Hematopoietic multipotent progenitor cell (in vitro differentiated cells): ENCODE measurements at places on chromosomes 2 and 18.

DNA sequence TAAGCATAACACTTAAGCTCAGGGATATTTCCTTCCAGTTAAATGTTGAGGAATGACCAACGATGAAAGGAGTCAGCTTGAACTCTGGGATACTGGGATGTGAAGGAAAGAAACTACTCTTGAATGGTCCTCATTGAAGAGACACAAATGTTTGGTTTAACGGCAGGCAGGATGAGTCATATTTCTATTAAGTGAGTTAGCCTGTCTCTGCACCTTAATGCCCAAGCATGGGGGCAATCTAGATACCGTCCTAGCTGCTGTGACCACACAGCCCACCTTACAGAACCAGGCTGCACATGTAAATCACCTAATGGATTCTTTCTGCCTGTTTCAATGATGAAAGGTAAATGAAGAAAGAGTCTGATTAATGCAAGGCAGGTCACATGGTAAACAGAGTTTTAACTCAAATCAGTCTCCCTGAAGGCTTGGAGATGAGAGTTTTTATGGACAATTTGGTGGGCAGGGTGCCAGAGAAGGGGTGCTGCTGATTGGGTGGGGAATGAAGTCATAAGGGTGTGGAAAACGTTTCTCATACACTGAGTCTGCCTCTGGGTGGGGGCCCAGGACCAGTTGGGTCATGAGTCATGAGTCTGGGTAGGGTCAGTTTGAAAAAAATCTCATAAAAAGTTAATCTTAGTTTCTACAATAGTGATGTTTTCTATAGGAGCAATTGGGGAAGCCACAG, 144.6 kb upstream of the MMADHC start:
- no peak for DNase-seq

GRCh38 chr2:54271843-54272627, 16.0 kb upstream of the TSPYL6 start:
- no peak for DNase-seq

DNA sequence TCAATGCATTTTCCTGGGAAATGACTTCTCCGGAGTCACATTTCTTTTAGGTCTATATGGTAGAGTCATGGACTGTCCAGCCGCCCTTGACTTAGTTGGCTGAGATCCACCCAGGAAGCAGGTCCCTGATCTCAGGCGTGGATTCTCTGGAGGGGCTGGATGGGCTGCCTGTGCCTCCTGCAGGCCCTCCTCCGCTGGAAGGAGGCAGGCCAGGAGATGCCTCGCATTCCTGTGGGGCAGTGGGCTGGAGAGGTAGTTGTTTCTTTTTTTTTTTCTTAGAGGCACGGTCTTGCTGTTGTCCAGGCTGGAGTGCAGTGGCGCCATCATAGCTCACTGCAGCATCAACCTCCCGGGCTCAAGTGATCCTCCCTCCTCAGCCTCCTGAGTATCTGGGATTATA, 129.0 kb upstream of the MYCN start:
- DNase-seq: no peak

DNA sequence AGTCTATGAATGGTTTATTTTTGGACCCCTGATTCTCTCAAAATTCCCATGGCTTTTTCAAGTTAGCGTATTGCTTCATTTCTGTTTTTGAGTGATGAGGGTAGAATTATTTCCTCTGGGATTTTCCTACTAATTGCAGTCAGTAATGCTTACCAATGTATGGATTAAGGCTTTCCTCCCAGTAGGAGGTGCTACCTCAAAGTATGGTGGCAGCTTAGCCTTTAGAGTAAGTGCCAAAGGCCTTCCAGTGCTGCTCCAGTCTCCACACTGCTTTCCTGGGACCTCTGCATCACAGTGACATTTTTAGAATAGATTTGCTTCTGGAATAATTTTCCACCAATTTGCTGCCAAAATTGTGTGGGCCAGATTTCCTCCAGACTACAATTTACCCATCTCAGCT, 16.2 kb upstream of the SSB start:
- no peak for DNase-seq

- no peak for DNase-seq
These were observed 90.2 kb downstream of the MCFD2 start for GRCh38 chr2:46825231-46825938.

- DNase-seq: no peak
These were observed 1367.7 kb upstream of the CELF4 start for GRCh38 chr18:38933322-38933721.

- no peak for DNase-seq
These were observed 16.7 kb downstream of the CTIF start for GRCh38 chr18:48555465-48555995.

DNA sequence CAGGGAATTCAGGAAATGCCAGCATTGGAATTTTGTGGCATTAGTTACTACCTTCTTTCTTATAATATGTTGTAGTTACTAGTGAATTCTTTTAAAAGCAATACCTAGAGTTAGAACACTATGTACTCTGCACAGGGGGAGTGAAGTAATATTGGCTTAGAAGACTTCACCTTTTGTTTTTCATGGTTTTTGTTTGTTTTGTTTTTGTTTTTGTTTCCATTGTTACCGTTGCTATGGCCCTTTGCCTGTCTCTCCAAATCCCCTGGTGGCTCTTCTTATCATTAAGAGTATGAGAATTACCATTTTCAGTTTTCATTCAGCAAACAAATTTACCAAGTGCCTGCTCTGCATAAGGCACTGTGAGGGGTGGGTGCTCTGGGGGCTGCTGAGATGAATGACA, 160.1 kb downstream of the HAUS1 start:
- no peak for DNase-seq

GRCh38 chr2:65630643-65631042, 198.2 kb upstream of the SPRED2 start:
- no peak for DNase-seq

- no peak for DNase-seq
These were observed 63.8 kb downstream of the ALMS1 start for GRCh38 chr2:73449404-73449803.

- no peak for DNase-seq
These were observed 2168.6 kb upstream of the PIK3C3 start for GRCh38 chr18:39786477-39786876.

DNA sequence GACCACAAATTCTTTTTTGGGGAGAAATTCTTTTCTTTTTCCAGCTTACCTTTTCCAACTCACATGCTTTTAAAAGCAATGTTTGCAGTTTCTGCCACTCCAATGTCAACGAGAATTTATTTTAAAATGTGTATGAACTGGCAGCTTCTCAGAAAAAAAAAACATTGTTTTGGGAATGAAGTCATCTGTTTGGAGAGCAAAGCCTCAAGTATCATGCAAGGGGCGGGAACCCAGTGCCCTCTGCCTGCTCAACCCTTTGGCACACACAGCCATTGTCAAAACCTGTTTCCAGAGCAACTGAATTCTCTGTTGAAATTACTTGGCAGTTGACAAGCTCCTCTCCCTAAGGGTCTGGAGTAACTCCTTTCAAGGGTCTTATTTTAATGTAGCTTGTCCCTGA, 128.5 kb downstream of the QPCT start:
- no peak for DNase-seq

- no peak for DNase-seq
These were observed 97.4 kb upstream of the NABP1 start for GRCh38 chr2:191580581-191580980.

- no peak for DNase-seq
These were observed 18.7 kb upstream of the MAP4K3 start for GRCh38 chr2:39455826-39456225.

DNA sequence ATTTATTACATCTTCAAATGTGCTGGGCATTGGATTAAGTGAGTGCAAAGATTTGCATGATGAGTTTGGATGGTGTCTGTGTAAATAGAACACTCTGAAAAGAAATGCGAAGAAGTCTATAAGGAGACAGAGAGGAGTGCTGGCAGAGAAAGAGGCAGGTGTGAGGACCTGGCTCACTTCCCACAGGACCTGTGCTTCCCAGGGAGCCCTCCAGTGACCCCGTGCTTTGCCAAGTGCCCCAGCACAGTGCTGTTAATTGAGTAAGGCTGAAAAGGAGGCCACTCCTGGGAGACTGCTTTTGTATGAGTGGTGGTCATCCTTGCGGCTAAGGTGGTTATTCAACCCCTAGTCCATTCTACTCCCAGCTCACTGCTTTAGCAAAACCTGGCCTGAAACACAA, 230.8 kb downstream of the OSR1 start:
- DNase-seq: no peak

DNA sequence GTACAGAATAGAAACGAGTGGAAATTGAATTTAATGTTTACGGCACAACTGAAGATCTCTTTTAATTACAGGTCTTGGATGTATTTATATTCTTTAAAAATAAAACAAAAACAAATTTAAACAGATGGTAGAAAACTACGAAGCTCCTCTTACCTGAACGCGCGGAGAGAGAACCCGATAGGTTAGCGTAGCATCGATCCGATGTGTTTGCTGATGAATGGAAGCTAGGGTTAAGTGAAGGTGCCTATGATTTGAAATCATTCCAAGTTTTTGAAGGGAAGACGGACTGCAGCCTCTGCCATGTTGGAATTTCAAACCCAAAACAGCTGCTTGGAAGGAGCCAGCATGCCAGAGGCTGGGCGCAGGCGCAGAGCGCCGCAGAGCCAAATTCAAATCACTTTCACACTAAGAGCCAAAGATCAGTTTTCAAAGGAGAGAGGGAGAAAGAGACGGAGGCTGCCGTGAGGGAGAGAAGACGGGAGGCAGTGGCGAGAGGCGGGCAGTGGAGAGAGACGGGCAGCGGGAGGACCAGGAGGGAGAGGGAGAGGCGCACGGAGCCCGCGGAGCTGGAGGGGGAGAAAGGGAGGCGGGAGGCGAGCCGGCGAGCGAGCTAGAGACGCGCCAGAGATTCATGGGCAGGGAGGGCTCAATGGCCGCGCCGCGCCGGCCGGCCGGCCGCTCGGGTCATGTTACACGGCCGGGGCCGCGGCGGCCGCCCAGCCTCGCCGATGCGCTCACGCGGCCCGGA, at the start of gene FIGN:
Gene FIGN, minus strand, starts transcription at position 324 of the 748 bp plus-strand sequence. CDS start 1,081 bp downstream, outside the sequence.
- DNase-seq: no peak

DNA sequence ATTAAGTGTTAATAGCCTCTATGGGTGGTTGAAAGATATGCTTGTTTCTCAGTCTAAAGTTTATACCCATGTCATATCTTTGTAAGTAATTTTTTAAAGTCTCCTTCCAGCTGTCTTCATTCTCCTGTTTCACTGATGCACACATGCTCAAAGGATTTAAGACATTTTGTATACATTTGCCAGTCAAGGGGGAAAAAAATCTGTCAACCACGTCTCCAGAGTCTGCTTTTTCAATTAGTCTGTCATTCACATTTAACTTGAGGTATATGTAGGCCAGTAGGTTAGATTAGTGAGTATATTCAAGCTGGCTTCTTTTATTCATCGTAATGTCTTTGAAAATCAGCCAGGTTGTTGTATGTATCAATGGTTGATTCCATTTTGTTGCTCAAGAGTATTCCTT, 193.5 kb downstream of the MCFD2 start:
- no peak for DNase-seq

DNA sequence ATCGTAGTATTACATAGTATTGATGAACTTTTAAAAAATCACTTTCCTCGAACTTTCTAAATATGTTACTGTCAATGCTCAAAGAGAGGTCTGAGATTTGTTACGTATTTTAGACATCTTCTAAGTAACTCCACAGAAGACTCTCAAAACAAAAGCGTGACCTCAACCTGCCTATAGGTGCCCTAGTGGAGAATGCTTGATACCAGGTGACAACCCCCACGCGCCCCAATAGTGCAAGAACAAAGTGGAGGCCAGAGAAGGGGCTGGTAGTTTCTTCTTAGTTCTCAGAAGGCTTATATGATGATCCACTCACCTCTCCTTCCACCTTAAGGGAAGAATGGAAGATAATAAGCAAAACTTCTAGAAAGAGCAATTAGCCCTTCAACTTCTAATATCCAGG, 102.6 kb downstream of the ANKRD44 start:
- DNase-seq: no peak

DNA sequence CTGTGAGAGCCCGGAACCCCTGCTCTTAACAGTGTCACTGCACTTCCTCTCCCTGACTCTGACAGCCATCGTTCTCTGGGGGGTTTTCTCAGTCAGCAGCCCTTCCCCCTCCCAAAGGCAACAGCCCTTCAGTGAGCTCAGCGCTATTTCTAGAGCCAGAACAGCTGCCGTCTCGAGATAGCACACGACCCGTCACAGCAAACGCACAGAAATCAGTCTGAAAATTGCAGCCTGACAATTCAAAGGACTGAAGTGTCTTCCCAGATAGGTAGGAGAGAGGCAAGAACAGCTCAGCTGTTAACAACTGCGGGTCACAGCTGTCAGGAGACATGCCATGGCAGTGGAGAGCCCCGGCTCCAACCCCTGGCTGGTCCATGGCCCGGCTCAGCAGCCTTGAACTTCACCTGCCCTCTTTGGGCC, 45.4 kb downstream of the ST8SIA5 start:
- DNase-seq: peak; percentile 69

GRCh38 chr18:45441110-45441847, 174.0 kb upstream of the SLC14A2 start:
- DNase-seq: no peak

GRCh38 chr2:233083782-233084181, 23.6 kb downstream of the INPP5D start:
- DNase-seq: no peak

DNA sequence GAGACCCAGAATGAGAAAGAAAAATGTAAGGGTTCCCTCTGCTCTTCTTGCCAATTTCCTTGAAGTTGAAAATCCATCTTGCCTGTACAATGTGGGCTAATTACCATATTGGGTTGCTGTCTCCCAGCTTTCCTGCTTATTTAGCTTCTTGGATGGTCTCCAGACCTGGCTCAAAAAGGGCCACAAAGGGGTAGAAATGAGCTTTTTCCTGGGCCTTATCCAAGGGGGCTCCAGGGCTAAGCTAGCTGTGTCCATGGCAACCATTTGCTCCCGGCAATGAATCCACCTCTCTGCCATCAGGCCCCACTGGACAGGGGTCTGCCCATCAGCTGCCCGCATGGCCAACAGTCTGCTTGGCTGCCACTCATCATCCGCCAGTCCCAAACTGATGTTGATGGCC, 85.0 kb downstream of the BOD1L2 start:
- DNase-seq: no peak

GRCh38 chr2:106307860-106308259, 113.8 kb upstream of the UXS1 start:
- DNase-seq: no peak

GRCh38 chr2:217153510-217153909, 293.6 kb upstream of the TNP1 start:
- DNase-seq: no peak

- no peak for DNase-seq
These were observed 17.8 kb upstream of the SMAD7 start for GRCh38 chr18:48968412-48969215.

DNA sequence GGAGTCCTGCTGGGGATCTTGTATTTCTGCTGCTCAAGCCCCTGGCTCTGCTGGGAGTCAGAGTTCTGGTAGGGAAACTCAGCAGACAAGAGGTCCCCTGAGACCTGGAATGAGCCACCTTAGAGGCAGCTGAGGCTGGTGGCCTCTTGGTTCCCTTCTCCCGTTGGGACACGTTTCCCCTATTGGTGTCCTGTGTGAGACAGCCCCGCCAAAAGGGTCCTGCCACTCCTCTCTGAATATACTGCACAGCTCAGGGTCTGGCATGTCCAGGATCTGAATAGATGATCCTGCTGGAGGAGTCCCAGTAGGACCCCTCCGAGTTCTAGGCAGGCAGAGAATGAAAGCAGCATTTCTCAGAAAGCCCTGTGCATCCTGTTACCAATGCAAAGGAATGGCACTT, 2.0 kb upstream of the RALB start:
- DNase-seq: no peak
